ENCODE measurements at places on chromosomes 2 and 18.

DNA sequence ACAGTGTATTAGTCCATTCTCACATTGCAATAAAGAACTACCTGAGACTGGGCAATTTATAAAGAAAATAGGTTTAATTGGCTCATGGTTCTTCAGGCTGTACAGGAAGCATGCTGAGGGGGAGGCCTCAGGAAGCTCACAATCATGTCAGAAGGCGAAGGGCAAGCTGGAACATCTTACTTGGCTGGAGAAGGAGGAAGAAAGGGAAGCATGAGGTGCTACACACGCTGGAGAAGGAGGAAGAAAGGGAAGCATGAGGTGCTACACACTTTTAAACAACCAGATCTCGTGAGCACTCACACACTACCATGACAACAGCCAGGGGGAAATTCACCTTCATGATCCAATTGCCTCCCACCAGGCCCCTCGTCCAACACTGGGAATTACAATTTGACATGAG is 95.3 kb upstream of the FAM110C start:
- no peak for DNase-seq

DNA sequence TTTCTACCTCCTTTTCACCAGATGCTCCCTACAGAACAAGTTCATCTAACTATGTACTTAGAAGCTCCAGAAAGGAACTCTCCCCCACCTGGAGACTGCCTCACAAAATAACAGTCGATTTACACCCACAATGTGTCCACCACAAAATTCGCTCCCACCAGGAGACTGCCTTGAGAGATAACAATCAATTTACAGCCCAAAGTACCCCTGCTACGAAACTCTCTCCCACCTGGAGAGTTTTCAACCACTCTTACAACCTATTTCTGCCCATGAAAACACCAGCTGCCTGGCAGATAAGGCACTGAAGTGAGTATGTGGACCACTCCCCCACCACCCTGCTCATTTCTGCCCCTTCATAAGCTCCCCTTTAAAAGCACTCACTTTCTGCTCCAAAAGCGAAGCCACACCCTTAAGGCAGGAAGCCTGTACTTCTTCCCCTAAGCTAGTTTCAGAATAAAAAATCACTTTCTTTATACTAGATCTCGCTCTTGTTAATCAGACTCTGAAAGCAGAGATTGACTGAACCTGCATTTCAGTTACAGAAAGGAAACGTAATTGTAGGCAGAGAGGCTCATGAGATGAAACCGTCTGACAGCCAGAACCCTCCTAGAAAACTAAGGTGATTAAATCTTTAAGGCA is 94.4 kb upstream of the RBBP8 start:
- no peak for DNase-seq

DNA sequence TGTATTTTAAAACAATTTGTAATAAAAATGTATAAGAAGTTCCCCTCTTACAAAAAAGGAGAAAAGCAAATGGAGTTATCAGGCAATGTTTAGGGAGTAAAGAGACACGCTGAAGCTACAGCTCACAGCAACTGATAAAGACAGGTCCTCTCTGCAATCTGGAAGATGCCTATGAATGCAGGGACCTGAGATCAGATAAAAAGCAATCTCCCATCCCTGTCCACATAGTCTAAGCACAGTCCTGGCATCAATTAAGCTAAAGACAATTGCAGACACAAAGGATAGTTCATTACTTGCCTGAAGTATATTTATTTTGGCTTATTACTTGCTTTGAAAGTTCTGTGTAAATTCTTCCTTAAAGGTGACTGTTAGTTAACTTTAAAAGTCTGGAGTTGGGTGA is 5.0 kb downstream of the EIF2AK3 start:
- DNase-seq, result no peak

- no peak for DNase-seq
Observed at GRCh38 chr2:25816249-25816648, 62.0 kb downstream of the ASXL2 start.

- no peak for DNase-seq
Observed at GRCh38 chr2:8028981-8029380, 652.9 kb upstream of the ID2 start.
